ENCODE measurements at places on chromosomes 7 and 10. TPM values are rescaled to one million over a fixed set of nuclear protein-coding genes. Genes with fewer than 3 reads are reported as not detected.

DNA sequence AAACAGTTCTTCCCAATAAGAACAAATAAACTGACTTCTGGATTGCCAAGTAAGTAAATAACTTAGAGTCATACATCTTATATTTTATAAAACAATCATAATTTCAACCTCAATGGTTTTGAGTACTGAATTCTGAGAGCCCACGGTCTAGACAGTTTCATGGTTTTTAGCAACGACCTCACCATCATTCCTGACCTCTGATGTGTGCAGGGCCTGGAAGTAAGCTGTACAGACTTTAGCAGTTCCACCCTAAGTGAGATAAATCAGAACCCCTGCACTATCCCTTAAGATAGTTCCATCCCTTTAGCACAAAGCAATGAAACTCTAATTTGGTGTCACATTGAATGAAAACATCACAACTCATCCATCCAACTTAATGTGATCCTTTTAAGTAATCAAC is 86.0 kb downstream of the NEBL start:
- DNase-seq = no peak

- DNase-seq = no peak
These were observed 224.7 kb upstream of the SH2B2 start for GRCh38 chr7:102061981-102062390.

- no peak for DNase-seq
These were observed 16.3 kb upstream of the CRYGN start for GRCh38 chr7:151456276-151456675.

DNA sequence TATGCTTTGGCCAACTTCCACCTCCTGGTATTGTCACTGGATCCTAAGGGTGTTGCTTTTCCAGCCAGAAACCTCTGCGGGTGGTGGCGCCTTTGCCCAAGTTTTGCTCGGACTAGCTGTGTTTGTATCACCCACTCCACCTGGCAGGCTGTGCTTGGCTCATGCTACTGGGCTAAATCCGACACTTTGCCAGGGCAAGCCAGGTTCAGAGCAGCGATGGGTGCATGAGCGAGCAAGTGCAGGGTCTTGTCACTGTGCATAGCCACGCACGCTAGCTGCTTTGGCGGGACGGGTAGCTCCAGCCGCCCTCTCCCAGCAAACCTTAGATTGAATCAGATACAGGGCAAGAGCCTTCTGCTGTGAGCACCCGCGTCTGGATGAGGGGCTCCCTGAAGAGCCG is 737.5 kb downstream of the PCDH15 start:
- DNase-seq = no peak

GRCh38 chr10:131252567-131253276 is 58.8 kb downstream of the TCERG1L start:
- DNase-seq = no peak

GRCh38 chr10:23325132-23325531 is 19.5 kb downstream of the C10orf67 start:
- no peak for DNase-seq

DNA sequence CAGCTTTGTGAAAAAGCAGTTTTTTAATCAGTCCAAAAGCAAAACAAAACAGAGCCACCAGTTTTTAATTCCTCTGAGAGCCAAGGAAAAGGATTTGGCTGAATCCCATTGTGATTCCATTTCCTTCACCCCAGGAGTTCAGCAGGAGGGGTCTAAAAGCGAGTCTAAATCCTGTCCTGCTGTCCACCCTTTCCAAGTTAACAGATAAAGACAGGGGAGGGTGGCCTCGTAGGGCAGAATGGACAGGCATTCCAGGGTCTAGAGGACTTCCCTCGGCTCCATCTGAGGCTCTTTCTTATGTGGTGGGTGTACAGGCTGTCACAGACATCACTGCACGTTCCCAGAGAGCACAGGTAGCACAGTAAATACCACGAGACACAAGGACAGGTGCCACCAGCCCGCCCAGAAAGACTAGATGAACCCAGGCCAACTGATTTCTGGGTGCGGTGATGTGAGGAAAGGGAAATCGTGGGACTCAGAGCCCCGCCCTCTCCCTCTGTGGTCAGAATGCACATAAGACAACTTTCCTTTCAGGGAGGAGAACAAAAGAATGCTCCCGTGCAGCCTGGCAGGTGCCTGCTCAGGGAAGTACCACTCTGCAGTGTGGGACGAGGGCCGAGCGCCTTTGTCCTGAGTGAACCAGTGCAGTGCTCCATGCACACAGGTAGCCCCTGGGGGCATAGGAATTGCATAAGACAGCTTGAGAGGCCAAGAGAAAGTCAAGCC is 119.7 kb downstream of the ABLIM1 start:
- DNase-seq = peak; percentile 74

DNA sequence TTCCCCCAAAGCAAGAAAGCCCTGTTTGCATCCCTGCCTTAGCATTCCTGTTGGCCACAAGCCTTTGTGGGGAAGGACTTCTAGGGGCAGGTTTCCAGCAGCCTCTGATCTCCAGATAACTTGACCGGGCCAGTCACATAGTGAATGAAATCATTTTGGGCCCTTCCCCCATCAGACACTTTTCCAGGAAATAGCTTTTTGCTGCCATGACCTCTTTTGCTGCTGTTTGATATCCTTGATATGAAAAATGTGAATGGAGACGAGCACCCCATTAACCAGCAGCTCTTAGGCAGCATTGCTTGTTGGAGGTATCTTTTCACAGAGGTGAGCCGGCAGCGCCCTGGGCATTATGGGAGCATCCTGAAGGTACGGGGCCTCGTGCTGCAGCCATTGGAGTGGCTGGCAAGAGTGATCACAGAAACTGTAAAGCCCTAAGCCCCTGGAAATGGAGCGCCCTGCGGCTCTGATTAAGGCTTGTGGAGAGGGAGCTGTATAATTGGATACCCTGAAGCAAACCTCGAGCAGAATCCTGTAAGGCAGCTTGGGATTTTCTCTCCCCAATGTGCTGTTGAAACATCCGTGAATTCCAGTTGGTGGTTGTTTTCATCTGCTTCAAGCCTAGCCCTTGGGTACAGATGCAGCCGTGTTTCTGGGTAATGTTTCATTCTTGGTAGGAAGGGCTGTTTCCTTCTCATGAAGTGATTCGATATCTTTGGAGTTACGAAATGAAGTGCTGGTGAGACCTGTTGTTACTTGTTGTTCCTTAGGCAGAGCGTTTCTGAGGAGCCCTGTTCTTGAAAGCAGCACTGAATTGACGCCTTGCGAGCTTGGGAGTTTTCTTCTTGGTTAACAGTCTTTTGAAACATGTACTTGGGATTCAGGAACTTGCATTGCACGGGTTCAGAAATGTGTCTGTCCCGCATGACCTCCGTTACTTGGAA is 179.0 kb downstream of the PTEN start:
- DNase-seq = no peak

DNA sequence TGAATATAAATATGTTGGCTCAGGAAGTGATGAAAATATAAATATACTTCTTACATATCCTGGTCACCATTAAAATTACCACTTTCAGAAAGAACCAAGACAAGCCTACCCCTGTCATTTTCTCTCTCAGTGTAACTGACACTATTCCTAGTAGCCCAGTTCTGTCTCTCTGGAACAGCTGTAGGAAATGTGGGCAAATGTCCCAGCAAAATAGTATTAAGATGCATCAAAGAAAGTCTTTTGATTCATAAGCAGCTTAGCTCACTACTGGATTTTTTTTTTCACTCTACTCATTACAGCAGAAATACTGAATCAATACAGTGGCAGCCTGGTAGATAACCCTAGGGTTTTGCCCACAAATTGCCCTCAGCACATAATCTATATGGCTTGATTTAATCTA is 290.9 kb downstream of the DNAJB9 start:
- DNase-seq = no peak

Gene CAMK2B
- 33.6 TPM for total RNA-seq

Gene PRRT4
- total RNA-seq = 6.5 TPM

Gene RP9
- 9.0 TPM for total RNA-seq

Gene POLR1F
- 9.3 TPM for total RNA-seq

- DNase-seq = no peak
These were observed 8.9 kb downstream of the SEC31B start for GRCh38 chr10:100510533-100511308.

DNA sequence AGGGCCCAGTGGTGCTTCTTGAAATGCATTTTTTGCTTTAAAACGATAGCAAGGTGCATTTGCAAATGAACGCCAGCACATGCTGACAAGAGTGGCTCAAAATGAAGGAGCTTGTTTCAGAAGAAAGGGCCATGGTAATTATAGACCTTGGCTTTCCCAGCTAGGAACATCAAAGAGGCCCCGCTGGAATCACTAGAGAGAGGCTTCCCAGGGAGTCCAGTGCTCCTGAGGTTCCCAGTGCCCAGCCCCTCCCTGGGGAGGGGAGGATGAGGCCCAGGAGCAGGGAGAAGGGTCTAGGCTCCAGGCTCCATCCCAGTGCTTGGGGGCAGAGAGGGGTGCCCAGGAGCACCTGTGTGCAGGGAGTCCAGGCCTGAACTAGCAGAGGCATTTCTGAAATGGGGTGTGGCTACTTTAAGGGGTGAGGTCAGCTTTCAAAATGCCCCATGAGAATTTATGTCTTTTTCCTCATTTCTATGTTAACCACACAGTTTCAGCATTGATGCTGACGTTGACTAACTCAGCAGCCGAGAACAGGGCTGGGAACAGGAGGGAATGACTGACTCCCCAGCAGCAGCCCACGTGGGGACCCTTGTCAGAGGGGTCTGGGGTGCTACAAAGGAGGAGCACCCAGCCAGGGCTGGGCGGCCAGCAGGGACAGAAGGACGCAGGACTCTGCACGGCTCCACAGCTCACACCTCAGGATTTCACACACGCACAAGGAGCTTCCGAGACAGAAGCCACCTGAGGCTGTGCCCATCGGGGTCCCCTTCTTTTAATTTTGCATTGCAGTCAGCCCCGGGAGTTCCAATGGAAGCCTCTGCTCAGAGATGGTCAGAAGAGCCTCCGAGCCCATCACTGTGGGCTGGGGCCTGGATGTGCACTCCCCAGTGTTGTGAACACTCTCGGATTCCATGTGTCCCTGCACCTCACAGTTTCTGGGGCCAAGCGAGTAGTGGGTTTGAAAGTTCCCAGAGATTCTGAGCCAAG is 570.2 kb downstream of the PTPRN2 start:
- DNase-seq = no peak

DNA sequence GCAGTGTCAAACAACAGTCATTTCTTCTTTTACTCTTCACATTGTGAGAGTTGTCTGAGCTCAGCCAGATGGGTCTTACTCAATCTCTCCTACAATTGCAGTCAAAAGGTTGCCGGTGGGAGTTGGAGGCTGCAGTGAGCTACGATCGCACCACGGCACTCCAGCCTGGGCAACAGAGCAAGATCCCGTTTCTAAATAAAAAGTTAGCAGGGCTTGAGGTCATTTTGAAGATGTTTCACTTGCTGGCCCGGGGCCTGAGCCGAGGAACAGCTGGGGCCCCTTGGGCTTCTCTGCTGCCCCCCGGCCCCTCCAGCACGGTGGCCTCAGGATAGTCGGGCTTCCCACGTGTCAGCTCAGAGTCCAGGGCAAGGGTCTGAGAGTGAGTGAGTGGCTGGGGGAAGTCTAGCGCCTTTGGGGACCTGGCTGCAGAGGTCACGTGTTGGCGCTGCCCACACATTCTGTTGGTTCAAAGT is 40.4 kb downstream of the GTF2IRD1 start:
- DNase-seq = no peak

GRCh38 chr10:88343761-88344484 is 239.2 kb downstream of the RNLS start:
- peak; percentile 6 for DNase-seq

Gene CCM2
- 18.8 TPM for total RNA-seq

GRCh38 chr10:97408496-97408992 is 7.4 kb upstream of the RRP12 start:
- DNase-seq = no peak

Gene TMEM106B
- 76.0 TPM for total RNA-seq

Gene STEAP1
- total RNA-seq = 2.2 TPM

- DNase-seq = no peak
These were observed 42.6 kb downstream of the SEM1 start for GRCh38 chr7:96667026-96667425.

DNA sequence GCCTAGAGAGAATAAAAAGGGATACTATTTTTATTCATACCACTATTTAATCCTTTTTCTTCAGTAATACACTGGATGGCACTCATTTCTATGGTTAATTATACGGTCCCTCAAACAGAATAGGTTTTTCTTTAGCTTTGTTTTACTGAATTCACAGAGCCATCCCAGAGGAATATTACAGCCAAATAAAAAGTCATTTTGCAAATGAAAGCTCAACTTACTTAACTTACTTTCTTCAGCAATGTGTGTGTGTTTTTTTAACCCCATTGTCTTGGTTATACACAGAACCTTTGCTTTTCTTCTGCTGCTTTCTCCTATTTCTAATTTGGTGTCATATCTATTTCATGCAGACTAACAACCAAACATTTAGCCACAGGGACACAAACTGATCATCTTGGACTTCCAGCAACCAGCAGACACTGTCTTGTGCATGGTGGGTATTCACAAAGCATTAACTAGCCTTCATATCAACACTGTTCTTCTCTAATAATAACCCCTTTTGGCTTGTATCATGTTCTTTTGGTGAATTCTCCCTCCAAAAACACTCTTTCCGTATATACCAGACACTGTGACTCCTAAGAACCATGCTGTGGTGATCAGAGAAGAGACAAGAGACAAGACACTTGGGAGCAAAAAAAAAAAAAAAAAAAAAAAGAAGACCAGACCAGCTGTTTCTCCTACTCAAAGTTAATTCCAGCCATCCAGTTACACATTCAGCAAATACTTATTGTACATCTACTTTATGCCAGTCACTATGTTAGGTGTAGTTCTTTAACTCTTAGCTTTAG is 40.4 kb downstream of the PIP4K2A start:
- no peak for DNase-seq

GRCh38 chr7:113013761-113014449 is 72.7 kb downstream of the GPR85 start:
- DNase-seq = no peak

DNA sequence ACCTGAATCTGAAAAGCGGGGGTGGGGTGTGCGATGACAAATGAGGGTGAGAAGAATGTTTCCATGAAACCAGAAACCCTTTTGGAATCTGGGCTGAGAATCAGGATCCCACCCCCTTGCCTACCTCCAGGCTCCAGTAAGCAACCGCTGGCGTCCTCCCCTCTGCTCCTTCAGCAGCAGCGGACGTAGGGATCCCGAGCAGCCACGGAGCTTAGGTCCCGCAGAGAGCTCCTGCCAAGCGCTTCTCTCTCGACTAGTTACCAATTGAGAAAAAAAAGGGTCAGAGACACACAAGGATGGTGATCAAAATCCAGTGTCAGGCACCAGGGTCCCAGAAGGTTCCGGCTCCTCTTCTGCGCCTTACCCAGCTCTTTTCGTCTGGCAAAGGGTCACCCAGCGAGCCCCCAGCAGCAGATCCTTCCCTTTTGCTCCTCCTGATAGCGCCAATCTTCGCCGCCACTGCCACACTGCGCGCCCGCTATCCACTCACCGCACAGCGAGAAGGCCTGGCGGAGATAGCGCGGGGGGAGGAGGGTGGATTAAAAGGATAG is 733.5 kb downstream of the ZWINT start:
- DNase-seq = no peak

DNA sequence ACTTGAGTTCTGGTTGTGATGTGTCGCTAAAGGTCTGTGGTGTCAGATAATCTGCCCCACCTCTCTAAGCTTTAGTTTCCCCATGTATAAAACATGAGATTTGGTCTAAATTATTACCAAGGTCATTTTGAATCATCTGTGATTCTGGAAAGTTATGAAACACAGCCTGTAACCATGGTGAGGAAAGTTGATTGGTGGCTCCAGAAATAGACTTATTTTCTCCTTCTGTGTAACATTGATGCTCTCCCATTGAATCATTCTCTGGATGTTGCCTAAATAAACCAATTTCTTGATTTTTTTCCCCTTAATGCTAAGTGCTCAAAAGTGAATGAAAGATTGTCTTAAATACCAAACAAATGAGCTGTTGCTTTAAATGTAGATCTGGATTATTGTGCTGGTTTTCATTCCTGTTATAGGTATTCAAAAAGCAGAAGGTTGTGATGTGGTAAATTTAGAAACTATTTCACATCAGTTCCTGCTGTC is 30.0 kb upstream of the PCGF5 start:
- DNase-seq = no peak
